Stimulated activated CD4-positive, alpha-beta T cell treated with anti-CD3 and anti-CD28 coated beads, Interleukin-1b, Interleukin-23, amount 100 ng/mL, for 1 hour (primary cell): ENCODE measurements at places on chromosomes 3 and 15.

GRCh38 chr15:31461911-31462480, 135.4 kb downstream of the KLF13 start:
- DNase-seq: no peak

DNA sequence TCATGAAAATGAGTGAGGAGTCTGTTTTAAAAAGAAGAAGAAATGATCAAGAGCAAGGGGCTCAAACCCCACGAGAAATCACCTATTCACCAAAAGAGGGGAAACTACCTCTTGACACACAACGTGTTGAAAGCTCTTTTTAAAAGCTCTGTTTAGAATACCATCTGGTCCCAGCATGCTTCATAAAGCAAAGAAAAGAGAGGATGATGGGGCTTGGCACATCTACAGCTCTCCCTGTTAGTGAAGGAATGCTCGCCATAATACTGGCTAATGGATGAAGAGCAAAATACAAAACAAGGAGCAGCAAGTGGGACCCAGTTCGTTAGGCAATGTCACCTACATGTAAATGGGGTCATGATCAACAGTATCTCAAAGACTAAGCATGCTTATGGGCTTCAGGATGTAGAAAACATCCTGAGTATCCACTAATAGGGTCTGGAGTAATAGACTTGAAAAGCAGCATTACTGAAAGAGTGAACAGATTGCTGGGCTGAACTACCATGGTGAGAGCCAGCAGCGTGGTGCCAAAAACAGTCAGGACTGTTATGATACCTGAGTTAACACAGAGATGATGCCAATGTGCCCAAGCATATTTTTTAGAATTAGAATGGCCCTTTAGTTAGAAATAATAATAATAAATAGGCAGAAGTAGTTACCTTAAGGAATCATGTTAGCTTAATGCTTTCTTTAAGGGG, 159.7 kb upstream of the POU1F1 start:
- no peak for DNase-seq

- DNase-seq: no peak
These were observed 35.4 kb downstream of the CYP11A1 start for GRCh38 chr15:74332011-74332410.

DNA sequence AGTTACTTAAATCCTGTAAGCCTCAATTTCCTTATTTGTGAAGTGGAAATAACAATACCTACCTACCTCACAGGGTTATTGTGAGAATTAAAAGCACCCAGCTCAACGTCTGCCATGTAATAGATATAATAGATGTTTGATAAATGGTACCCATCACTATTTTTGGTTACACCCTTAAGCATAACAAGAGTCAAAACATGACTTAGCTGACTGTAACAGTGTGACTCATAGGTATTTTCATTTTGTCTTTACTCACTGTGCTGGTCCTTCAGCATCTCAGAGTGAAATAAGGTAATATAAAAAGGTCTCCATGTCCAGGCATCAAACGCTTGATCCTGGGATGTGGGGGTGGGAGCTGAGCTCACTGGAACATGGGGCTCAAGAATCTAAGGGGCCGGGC, 3.1 kb downstream of the CPLX3 start:
- no peak for DNase-seq

DNA sequence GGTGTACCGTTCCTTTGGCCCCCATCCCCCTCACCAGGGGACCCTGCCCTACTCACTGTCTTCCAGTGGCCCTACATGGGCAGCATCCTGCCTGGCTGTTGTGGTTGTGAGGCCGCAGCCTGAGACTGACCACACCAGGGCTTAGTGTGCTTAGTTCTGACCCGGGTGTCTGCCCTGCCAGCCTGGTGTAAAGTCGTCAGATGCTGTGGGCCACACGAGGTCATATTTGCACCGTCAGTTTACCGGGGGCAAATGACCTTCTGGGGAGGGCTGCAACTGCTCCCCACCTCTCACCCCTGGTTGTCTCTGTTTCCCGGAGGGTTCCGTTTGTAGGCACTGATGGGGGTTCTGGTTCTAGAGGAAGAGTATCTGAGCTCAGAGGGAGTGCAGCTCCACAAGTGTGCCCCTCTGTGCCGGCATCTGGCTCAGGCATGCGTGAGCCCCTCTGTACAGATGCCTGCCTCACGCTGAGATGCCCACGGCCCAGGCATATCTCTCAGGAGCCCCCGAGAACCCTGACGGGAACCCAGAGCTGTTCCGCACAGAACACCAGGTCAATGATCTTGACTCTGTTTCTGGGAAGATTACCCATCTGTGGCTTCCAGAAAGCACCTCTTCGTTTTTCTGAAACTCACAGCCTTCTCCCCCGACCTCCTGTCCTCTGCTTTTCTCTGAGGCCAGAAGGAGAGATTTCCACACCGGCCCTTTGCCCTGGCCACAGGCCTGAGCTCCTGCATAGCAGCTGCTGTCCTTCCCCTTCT, 19.2 kb downstream of the KLF13 start:
- no peak for DNase-seq

GRCh38 chr3:112230033-112230432, 64.0 kb downstream of the SLC9C1 start:
- DNase-seq: no peak

DNA sequence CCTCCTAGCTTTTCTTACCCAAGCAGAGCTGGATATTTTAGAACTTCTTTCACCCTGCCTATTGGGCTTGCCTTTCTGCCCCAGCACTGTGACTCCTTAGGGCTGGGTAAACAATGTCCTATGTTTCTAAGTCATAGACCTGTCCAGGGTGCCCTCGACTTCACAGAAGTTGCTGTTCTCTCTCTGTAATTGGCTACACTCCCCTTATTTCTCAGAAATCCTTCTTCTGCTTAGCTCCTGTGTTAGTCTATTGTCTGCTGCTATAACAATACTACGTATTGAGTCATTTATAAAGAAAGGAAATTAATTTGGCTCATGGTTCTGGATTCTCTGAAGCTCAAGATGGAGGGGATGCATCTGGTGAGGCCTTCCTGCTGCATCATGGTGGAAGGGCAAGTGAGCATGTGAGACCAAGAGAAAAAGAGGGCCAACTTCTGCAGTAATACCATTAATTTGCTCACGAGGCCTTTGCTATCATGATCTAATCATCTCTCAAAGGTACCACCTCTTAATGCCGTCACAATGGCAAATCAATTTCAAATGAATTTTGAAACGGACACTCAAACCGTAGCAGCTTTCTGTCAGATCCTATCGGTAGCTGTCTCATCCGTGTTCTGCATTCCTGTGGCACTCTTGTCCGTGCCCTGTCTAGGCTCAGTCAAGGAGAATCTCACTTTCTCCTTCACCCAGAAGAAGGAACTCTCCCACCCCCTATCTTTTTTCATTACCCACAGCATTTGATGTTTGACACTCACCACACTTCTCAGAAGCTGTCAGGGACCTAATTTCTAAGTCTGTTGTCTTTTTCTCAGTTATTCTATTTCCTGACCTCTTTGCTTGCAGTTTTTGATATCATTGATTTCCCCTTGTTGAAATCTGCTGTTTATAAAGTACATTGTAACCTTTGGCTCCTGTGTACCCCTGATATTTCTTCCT, 22.3 kb upstream of the GPR171 start:
- DNase-seq: no peak

GRCh38 chr3:25472153-25472552, 44.1 kb downstream of the RARB start:
- no peak for DNase-seq

- DNase-seq: no peak
These were observed 23.7 kb downstream of the ARRDC4 start for GRCh38 chr15:97984157-97984556.

- no peak for DNase-seq
These were observed 226.3 kb downstream of the MCTP2 start for GRCh38 chr15:94457661-94458060.

DNA sequence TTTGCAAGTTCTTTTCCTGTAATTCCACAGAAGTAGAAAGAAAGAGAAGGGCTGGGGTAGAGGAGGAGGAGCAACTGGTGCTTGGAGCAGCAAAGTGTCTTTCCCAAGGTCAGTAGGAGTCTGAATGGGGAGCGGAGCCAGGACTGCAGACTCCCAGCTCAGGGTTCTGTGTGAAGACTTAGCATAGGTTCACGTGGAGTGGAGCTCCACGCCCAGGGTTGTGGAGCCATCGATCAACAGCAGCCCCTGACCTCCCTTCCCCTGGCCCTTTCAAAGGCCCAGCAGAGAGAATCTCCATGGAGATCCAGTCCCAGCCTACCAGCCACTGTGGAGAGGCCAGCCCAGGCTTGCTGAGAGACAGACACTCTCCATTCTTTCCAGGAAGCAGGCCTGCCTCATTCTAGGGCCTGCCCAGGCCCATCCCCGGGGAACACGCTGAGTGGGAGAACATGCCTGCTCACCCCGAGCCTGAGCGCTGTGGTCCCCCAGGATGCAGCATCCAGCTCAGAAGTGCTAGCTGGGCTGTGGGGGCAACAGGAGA, 62.1 kb downstream of the CORO2B start:
- DNase-seq: no peak

DNA sequence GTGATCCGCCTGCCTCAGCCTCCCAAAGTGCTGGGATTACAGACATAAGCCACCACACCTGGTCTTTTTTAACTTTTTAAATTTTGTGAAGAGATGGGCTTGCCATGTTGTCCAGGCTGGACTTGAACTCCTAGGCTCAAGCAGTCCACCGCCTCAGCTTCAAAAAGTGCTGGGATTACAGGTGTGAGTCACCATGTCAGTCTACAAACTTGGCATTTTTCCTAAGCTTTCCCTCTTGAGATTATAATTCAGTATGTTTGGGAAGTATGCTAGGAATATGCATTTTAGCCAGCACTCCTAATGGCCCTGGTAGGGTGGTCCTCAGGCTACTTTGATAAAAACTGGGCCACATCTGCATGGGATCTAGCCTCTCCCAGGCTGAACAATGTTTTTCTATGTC, 4.4 kb downstream of the WDR73 start:
- no peak for DNase-seq

DNA sequence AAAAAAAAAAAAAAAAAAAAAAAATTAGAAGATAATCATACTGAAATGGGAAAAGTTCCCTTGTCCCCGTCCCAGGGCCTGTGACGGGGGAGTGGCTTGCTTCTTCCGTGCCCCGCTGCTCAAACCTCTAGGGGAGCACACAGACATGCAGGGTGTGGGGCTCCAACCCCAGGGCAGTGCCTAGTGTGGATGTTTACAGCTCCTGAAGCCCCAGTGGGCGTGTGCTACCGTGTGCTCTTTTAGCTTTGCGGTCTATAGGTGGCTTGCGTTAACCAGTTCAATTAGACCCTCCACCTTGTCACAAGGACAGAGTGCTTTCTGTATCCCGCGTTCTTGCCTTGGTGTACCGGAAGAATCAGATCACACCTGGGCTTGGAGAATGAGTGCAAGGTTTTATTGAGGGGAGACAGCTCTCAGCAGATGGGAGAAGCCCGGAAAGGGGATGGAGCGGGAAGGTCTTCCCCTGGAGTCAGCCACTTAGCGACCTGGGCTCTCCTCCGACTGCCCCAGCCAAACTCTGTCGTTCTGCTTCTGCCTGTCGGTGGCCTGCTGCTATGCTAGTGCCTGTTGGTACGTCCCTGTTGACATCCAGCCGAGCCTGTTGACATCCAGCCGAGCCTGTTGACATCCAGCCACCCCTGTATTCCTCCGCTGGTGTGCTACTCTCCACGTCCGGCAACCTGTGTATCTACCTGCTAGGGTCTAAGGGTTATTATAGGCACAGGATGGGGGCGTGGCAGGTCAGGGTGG, 569.8 kb downstream of the VGLL3 start:
- DNase-seq: no peak

DNA sequence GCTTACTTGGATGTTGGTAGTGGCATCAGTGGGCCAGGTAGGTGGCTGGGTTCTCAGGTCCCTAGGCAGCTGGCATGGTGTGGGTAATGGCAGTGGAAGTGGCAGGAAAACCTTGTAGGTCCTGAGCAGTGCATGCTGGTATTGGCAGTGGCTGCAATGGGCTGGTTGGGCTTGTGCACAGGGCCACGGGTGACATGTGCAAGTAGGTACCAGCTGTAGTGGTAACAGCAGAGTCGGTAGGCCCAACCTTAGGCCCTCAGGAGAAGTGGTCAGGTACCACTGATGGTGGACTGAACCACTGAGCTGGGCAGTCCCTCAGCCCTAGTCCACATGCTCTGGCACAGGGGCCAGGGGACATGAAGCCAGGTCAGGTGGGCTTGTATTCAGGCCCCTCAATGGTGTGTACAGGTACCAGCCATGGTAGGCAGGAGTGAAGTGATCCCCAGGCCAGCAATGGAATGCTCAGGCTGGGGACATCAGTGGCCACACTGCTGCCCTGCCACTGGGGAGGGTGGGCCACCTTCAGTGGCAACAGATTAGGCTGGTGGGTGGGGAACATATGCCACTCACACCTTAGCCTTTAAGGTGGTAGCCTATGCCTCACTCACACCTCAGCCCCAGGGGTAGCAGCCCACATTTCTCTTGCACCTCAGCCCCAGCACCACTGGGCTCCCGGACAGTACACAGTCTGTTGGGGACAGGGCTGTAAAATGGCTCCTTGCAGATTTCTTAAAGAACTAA, 118.1 kb downstream of the LRRK1 start:
- no peak for DNase-seq

DNA sequence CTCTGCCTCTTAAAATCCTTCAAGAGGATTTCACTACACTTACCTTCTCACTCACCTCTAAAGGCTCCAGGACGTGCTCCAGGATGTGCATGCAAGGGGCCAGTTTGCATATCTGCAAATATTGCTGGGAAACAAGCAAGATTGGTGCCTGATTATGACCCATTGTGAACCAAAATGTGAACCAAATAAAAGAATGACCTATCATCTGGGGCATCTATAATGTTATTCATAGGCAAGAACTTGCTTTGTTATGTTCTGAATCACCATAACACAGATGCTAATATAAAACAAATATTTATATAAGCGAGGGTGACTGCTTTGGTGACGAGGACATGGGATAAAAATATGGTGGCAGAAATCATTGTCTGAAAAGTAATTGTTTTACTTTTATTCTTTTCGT, 5.5 kb downstream of the IL12A start:
- DNase-seq: no peak

DNA sequence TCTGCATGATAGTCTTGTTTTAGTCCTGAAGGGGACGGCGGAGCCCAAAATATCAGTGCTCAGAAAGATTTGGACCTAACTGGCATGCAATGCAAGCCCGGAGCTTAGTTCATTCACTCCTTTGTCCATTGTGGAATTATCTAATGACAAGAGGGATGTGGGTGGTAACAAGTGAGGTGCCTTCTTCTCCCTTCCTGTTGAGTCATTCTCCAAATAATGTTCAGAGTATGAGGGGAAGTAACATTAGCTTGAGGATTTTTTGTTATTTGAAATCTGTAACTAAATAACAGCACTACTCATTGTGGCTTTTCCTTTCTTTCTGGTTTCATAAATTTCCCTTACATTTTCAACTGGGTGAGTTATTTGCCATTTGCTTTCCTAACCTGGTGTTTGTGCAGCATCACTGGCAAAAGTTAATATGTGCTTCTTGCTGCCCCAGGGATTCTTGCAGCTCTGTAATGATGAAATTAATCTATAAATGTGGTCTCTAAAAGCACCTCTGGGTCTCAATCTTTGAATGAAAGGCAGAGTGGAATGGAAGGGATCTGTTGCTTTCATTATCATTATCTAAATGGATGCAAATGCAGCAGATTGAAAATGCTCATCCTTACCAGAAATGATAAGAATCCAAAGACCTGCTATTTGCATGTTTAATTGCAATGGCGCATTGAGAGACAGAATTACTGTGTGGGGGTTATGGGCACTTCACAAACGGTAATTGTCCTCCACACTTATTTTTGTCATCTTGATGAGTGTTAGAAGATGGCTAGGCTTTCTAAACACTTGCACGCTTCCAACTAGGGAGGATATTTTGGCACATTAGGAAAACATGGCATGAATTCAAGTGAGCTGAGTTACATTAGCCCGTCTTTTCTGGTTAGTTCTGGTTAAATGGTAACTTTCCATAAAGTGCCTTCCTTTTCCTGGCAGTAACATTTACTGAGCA, 89.9 kb upstream of the MITF start:
- DNase-seq: no peak
